ENCODE measurements at places on chromosomes 11 and 22.

DNA sequence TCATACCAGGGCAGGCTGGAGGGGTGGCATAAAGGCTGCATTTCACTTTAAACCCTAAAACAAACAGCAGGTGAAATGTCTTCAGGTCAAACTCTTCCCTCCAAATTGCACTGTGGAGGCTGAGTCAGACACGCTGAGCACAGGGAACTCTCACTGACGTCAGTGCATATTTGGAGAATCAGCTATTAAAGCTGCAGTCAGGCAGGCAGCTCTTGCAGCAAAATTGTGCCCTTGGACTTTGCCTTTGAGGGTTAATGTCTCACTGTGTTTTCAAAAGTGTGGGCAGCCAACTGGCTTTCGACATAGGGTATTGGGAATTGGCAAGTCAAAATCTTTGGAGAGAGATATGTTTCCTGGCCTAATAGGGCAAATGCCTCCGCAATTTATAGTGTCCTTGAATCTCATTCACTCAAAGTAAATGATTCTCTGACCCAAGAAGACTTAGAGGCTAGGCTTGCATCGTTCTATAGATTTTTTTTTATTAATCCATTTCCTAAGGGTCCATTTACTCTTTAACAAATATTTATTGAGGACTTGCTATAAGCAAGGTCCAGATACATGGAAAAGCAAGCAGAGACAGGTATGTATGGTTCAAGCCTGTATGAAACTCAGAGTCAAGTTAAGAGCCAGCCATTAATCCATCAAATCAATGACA is 27.7 kb upstream of the SMCO4 start:
- DNase-seq = no peak

GRCh38 chr11:134542401-134543165 is 130.5 kb upstream of the B3GAT1 start:
- DNase-seq = no peak

DNA sequence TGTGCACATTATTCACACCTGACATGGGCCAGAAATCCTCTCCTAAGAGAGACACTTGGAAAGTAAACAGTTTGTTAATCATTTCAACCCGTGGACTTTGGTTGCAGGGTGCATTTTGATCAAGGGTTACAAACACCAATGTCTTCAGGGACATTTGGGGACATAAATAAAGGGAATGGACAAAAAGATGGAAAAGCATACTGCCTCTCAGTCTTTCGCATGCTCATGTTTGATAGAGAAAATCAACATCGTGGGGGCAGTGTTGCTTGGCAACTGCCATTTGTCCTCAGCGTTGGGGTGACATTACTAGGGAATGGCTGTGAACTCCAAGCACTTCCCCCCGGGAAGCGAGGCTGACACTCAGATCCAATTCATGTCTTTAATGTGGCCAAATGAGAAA is 114.7 kb upstream of the OR4B1 start:
- no peak for DNase-seq

DNA sequence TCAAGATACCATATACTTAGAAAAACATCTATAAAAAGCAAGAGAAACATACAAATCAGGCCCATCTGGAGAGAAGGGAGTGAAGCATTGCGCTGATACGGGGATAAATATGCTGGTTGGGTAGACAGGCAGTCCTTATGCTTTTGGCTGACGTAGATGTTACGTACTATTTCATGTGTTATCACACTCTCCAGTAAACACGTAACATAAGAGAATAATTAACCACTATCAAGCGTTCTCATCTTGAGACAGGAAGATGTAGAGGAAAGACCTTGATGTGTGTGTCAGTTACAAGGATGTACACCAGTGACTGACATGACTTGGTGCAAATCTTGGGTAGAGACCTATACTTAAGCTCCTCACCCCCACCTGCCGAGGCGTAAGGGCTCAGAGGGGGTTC is 86.7 kb upstream of the PRODH start:
- no peak for DNase-seq

DNA sequence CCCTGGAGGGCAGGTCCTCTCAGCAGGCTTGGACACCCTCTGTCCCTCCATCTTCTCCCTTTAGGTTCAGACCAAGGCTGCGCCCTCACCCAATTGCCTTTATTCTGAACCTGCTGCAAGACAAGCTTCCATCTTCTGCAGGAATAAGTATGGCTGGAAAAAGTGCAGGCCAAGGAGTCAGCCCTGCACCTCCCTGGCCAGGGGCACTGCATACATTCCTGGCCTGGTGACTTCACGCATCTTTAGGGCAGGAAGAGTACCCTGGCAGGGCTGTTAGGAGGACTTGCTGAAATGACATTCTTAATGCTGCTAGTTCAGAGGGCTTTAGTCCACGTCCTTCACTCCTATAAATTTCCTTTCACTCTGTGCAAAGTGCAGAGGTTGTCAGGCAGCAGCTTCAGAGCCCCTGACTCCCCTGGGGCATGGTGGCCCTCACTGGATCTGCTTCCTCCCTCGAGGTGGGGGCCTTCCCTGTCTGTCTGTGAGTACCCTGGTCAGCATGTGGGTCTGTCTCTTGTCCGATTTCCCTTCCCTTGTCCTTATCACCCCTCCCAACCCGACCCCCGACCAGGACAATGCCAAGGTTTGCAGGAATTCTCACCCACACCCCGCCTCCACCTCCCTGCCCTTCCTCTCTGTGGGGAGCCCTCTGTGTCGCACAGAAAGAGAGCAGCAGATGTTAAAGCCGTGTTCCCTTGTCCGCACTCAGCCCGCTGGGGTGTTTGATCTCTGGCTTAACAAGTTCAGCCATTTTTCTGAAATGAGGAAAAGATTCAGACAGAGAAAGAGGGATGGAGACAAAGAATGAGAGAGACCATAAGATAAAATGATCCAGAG is 124.5 kb upstream of the SYT13 start:
- DNase-seq = no peak

GRCh38 chr22:41395531-41396240 is 13.9 kb downstream of the TEF start:
- no peak for DNase-seq

DNA sequence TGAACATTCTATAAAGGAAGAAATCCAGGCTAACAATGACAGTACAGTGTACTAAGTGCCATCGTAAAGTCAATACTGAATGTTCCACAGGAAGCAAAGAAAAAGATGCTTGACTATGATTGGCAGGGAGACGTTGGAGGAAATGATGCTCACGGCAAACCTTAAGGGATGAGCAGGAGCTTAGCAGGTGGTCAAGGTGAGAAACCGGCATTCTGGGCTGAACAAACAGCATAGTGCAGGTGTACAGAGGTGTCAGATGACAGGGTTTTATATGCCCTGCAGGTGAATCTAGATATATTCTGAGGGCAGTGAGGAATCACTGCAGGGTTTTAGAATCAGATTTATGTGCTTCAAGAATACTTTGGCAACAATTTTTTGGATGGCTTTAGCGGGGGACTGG is 85.3 kb upstream of the HEPHL1 start:
- DNase-seq = no peak

DNA sequence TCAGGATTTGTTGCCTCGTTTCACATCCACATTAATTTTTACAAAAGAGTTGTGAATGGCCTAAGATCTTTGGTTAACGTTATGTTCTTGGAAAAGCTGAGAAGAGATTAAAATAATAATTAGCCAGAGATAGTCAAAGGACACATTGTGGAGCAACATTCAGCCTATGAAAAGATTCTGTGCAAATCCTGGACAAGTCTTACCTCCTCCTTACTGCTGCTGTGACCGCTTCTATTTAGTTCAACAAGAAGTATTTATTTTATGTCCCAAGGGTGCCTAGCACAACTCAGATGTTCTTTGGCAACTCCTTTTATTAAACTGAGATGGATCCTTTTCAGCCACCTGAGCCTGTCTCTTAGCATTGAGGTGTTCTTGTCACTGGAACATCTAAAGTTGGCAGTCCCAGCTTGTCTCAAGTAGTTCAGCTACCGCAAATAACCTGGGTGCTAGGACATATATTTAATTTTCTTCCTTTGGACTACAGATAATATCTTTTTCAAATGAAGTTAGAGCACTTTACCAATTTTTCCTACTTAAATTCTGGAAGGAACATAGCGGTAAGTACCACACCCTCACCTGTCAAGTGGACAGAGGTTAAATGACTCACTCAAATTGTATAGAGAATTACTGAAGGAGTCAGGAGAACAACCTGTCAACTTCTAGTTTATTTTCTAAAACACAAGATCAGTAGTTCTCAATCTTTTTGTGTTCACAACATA is 80.5 kb upstream of the CHRM4 start:
- DNase-seq = no peak

DNA sequence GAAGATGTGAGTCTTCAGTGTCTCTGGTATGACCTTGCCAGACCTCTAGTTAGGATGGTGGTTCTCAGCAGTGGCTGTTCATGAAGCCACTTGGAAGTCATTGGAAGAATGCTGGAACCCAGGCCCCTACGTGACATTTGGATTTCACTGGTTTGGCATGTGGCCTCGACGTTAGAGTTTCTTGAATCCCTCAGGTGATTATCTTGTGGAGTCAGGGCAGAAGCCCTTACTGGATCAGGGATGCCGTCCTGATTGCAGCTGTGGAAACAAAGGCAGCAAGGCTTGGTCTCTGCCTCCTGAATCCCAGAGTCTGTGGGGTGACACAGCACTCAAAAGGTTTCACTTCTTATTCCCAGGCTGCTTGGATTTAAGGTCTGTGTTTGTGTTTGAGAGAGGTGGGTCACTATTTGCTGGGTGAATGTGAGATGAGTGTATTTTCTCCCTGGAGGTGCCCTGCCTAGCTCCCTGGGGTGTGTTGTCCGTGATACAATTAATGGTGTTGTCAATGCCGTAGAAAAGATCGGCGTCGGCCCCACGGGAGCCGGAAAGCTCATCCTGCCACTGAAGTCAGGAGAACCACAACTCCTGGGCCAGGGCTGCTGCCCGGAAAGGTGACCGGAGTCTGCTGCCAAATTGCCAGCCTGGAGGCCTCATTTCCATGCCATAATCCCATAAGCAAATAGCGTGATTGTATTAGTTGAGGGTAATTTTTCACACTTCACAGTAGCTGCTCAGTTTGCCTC is 939.0 kb downstream of the BRD1 start:
- DNase-seq = no peak

- DNase-seq = no peak
Measured at GRCh38 chr11:69654001-69654659, 13.2 kb downstream of the CCND1 start.

DNA sequence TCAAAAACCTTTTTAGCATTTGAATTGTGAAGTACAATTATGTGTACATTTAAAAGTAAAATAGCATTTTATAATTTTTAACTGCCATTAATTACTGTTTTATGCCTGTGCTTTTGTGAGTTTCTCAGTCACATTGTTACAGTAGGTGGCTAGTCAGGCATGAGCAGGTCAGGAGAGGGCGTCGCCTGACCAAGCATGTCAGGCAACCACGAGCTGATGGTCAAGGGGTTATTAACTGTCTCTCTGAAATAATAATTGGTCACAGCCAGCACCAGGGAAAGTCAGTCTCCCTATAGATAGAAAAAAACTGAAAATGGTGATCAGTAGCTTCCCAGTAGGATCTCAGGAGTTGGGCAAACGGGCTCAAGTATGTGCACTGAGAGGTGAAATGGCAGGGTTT is 19.4 kb upstream of the CCDC81 start:
- DNase-seq = no peak

DNA sequence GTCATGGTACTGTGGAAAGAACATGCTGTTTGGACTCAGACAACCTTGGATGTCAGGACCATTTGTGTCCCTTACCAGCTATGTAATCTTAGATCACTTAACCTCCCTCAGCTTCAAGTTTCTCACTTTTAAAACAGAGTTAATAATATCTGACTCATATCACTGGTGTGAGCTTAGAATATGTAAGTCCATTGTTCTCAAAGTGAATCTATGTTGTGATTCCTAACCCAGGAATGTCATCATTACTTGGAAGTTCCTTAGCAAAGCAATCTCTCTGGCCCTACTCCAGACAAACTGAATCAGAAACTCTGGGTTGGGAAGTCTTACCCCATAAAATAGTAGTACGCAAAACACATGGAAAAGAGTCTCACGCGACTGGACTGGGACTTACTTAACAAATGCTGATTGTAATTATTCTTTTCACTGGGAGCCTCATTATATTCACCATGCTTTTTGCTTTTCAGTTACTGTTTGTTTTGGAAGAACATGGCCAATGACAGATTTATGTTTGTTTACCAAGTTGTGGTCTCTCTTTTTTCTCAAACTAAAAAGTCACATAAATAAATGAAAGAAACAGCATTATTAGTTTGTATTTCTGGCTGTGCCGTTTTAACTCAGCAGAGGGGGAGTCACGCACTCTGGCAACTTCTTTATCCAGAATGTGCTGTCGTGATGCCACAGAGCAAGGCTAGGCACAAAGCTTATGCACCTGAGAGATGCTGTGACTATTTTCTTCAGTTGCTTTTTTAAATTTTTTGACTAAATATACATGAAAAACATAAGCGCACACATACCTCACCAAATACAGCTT is 217.7 kb upstream of the CTSC start:
- DNase-seq = no peak

- peak; percentile 20 for DNase-seq
Measured at GRCh38 chr11:76443268-76443980, 1.4 kb upstream of the EMSY start.

DNA sequence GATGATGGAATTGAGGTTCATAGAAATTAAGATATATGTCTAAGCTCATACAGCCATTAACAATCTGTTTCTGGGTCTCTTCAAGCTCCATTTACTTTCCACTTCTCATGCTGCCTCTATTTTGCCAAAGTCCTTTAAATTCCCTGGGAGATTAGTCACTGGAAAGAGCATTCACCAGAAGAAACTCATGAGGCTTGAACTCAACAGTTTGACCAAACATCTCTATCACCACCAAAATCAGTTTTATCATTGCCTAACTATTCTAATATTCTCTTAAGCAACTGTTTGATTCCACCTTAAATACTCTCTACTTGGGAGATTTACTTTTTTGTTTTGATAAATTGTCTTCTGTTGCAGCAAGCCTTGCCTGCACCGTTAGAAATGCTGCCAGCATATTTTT is 881.3 kb downstream of the KCNA4 start:
- DNase-seq = no peak

- no peak for DNase-seq
Measured at GRCh38 chr11:24373516-24373915, 123.3 kb upstream of the LUZP2 start.

DNA sequence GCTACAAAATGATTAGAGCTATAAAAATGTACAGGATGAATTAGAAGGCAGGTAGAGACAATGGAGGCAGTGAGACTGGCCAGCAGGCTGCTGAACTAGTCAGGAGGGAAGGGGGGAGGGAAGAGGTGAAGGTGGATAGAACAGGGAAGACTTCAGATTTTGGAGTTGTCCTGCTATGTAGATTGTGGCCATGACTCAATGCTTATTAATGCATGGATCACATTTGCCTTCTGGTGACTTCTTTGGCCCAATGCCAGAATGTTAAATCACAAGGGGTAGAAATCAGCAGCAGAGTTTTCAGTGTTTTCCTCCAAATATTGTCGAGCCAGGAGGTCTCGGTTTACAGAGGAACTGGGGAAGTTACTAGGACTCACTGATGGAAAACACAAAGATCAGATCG is 346.6 kb downstream of the AASDHPPT start:
- DNase-seq = no peak

DNA sequence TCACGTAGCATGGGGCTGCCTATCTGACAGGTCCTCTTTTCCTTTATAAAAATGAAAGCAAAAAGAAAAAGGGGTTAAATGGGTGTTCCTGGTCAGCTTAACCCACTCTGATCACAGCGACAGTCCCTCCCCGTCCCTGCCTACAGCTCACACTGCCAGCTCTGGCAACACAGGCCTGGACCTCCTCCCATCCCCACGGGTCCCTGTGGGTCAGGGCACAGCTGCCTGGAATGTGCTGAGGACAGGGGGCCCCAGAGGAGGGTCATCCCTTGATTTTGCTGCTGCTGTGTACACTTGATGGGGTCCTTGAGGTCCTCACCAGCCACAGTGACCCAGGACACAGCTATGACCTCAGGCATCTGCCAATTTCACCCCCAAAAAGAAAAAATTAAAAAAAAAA is 29.6 kb upstream of the CYP2D6 start:
- DNase-seq = no peak
